ENCODE measurements at places on chromosomes 13 and 19.

- DNase-seq = peak; percentile 34
Observed at GRCh38 chr19:48553676-48554384, 1.9 kb downstream of the SULT2B1 start.

- DNase-seq = no peak
Observed at GRCh38 chr13:84973661-84974060, 825.6 kb downstream of the SLITRK6 start.

- no peak for DNase-seq
Observed at GRCh38 chr13:103302676-103303075, 236.5 kb upstream of the SLC10A2 start.

GRCh38 chr13:61138857-61139256, 276.8 kb downstream of the PCDH20 start:
- no peak for DNase-seq

- peak; percentile 84 for DNase-seq
Observed at GRCh38 chr19:7595466-7596133, at the start of gene CAMSAP3. Gene CAMSAP3 (plus strand): TSS chr19:7595863. CDS start chr19:7596003, 140 bp downstream.
